Fibroblast of the aortic adventitia (primary cell): ENCODE measurements at places on chromosomes 3 and 15.

GRCh38 chr15:101264911-101265641 lies 12.2 kb downstream of the SELENOS start:
- no peak for DNase-seq

- DNase-seq = no peak
Measured at GRCh38 chr3:86254480-86254879, 736.5 kb downstream of the VGLL3 start.

- DNase-seq = no peak
Measured at GRCh38 chr15:40388941-40389823, 6.7 kb downstream of the KNSTRN start.

DNA sequence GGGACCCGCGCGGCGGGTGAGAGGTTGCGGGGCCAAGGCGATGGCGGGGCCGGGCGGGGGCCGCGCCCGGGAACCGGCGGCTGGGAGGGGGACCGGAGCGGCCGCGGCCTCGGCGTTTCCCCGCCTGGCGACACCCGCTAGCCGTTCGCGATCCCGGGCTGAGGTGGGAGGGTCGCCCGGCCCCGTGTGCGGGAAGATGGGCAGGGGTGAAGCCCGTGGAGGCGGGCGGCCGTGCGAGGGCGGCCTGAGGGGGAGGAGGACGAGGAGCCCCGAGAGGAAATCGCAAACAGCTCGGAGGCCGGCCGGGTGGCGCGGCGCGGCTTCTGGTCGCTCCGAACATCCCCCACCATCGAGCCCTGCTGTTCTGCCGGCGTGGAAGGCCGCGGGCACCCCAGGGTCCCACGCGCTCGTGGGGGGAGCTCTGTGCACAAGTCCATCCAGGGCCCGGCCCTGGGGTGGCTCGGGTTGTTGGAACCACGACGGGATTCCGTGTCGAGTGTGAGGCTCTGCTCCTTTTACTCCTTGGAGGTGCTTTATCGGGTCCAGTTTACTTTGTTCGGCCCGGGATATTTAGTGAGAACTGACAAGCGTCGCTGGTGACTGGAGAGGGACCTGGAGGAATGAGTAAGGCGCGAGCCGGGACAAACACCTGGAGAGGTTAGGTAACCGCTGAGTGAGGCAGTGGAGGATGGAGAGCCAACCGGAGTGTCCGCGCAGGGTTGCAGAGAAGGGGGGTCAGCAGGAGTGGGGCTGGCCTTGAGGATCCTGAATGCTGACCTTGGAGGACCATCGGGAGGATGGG lies 728 bp downstream of the CRTC3 start:
- peak; percentile 33 for DNase-seq

GRCh38 chr15:89627256-89627970 lies 27.9 kb downstream of the KIF7 start:
- no peak for DNase-seq

DNA sequence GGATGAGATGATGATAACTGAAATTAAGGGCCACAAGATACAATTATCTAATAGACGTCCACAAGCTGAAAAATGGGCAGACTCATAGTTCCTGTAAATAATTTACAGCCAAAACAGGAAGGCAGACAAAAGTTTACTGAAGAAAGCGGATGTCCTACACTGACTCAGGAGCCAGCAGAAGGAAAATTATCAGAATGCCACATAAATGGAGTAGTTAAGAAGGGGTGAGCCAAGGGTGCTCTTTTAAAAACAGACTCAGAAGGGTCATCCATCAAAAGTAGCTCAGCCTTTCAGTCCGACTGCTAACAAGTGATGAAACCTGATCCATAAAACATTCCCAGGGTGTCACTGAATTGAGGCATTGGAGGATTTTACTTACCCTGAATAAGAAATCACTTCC lies 39.8 kb downstream of the TUSC7 start:
- no peak for DNase-seq

DNA sequence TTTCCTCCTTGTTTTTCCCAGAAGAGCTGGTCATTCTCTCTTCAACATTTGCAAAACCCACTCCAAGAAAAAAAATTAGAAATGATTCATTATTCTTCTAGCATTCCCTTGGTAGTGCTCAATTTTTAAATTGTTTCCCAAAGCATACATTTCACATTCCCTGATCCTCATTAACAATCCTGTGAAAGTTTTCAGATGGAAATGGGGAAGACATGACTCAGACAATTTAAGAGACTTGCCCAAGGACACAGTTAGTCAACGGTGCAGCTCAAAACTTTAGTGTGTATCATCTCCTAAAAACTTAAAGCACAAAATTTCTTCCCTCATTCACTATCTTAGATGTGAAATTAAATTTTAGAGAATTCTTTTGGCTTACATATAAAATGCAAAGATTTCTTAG lies 17.1 kb upstream of the ABI3BP start:
- peak; percentile 75 for DNase-seq

DNA sequence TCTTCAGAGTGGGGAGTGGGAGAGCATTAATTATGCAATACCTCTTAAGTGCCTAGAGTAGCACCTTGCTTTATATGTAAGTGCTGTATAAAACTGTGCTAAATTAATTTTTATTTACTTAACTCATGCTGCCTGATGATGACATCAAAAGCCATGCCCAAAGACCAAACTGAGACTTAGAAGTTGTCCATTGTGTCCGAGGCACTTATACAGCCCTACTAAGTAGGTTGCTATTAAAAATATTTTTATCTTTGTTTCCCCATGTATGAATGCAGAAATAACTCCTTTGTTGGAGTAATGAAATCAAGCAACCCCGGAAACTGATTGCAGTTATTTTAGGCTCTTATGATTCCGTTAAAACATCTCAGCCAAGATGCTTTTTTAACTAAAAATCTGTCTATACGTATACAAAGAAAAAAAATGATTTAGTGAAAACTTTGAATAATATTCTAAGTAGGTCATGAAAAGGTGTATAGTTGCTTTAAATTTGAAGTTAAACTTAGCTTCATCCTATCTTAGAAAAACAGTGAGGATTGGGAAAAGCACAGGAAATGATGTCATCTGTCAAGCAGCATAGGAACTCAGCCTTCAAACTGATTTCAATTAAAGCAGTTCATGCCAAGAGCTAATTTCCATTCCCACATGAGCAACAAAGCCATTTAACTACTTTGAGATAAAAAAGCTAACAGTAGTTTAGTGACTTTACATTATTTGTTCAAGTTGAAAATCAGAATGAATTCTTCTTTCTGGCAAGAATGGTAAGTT lies 43.0 kb downstream of the FBN1 start:
- DNase-seq = peak; percentile 90

DNA sequence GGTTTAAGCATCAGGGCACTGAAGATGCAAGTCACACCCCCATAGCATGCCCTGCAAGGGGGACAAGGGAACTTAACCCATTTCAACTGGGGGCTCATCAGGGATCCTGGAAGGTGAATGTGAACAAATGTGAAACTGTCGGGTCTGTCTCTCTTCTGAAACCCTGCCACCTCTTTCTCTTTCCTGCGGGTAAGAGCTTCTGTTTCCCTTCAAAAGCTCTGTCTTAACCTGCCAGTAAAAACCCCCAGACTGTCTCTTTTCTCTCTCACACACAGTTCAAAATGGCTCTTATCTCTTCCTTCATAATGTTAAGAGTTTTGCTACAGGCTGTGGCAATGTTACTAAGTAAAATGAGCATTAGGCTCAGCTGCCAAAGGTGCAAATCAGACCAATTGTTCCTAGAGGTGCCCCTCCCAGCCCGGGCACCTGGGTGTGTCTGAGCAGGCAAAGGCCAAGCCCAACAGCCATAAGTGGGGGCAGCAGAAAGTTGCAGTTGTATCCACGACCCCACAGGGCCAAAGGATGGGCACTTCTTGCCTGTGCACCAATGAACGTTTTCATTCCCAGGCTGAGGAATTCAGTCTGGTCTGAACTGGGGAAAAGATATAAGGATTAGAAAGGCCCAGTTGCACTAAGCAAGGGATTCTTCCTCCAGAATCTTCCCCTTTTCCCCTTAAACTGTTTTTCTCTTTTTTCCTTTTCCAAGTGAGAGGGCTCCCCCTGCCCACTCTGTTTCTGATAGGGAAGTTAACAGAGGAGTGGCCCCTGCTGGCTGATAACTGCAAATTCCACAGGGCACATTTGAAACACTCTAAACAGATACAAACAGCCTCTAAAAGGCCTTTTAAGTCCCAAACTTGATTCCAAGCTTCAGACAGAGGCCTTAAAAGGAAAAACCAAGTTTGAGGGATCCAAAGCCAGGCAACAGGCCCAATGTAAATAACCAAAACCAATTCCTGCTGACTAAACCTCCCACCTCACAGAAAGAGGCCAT lies 113.8 kb upstream of the EPHA6 start:
- no peak for DNase-seq

GRCh38 chr3:142633073-142633472 lies 36.9 kb downstream of the PLS1 start:
- DNase-seq = no peak

- peak; percentile 25 for DNase-seq
Measured at GRCh38 chr15:37873336-37873735, 61.1 kb upstream of the TMCO5A start.

- DNase-seq = no peak
Measured at GRCh38 chr3:183650554-183650953, 15.1 kb downstream of the KLHL24 start.

GRCh38 chr3:60803216-60804173 lies 447.8 kb downstream of the FHIT start:
- no peak for DNase-seq

- peak; percentile 80 for DNase-seq
Measured at GRCh38 chr3:31043184-31043819, 148.8 kb upstream of the GADL1 start.

DNA sequence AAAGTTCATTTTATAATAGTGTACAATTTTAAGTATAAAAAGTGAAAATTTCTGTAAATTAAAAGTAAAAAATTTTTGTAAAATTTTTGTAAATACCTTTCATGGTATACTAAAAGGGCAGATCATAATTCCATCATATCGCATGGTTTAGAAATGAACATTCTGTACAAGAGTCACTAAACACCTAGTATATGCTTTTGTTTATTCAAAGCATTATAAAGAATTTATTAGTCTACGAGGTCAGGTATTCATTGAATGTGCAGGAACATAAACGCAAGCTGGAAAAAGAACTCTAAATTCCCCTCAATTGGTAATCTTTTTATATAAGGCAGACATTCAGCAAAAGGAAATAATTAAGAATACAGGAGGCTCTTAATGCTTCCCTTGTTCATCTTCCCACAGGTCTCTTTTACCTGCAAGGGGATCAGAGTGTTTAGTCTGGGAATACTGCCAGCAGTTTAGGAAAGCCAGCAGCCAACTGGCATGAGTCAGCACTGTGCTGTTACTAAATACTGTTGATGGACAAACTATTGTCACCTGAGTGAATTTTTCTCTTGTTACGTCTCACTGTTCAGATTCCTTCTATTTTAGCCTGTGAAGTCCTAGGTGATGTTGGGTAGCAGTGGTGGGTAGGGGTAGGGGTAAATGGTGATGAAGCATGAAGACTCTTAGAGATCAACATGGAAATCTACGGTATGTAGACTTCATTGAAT lies 70.1 kb downstream of the UQCC5 start:
- DNase-seq = peak; percentile 31

DNA sequence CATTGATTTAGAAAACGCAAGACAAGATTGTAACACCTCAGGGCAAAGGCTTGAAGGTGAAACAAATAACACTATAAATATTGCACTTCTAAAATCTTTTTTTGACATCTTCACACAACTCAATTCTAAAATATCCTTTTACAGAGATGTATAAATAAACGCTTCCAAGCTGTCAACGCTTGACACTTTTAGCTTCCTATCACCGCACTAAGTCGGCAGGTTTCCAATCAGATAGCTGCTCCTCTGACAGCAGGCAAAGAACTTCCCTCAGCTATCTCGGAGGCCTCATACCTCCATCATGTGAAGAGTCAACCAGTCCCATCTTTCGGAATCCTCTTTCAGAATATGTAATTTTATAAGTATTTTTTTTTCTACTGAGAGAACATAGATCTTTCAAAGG lies 71.0 kb downstream of the PCOLCE2 start:
- no peak for DNase-seq
